Effector memory CD4-positive, alpha-beta T cell (primary cell): ENCODE measurements at places on chromosomes 7 and 10.
A peak's percentile ranks its signal among the peaks of the same experiment; 100 is the strongest.

DNA sequence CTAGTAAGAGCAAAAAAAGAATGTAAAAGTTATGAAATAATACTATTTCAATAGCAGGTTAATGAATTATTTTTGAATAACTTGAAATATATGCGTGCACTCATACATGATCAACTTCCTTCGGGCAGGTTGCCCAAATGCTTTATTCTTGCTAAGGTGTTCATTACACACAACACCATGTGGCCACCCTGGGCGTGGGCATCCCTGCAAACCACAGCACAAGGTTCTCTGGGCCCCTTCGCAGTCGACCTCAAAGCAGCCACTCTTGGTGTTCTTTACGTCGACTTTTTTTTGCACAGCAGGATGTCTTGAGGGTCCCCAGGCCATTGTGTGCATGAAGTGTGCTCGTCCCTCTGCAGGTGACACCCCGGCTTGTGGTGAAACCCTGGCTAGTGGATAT lies 300.7 kb upstream of the PITRM1 start:
- H3K27me3 ChIP-seq: no peaks in the 10 kb centered on the region
- no peak overlapping the region for H3K27ac ChIP-seq
- H3K4me1 ChIP-seq: peaks cover 17% of the 10 kb centered on the region
- no peak overlapping the region for H3K4me3 ChIP-seq
- DNase-seq: no peak
- no peaks in the 10 kb centered on the region for H3K36me3 ChIP-seq

- no peaks in the 10 kb centered on the region for H3K36me3 ChIP-seq
- no peaks in the 10 kb centered on the region for H3K4me1 ChIP-seq
- H3K27ac ChIP-seq: no peak overlapping the region
- no peak for DNase-seq
- no peaks in the 10 kb centered on the region for H3K27me3 ChIP-seq
- H3K4me3 ChIP-seq: no peak overlapping the region
These were observed 28.0 kb upstream of the HIBADH start for GRCh38 chr7:27690649-27691048.

- no peak for DNase-seq
- H3K4me1 ChIP-seq: no peaks in the 10 kb centered on the region
- H3K36me3 ChIP-seq: peaks cover 26% of the 10 kb centered on the region
- no peak overlapping the region for H3K4me3 ChIP-seq
- H3K27ac ChIP-seq: no peak overlapping the region
- H3K27me3 ChIP-seq: no peaks in the 10 kb centered on the region
These were observed 127.9 kb downstream of the NRF1 start for GRCh38 chr7:129739427-129739826.

- no peak for DNase-seq
- no peaks in the 10 kb centered on the region for H3K4me1 ChIP-seq
- H3K27ac ChIP-seq: no peak overlapping the region
- no peak overlapping the region for H3K4me3 ChIP-seq
- H3K27me3 ChIP-seq: no peaks in the 10 kb centered on the region
- H3K36me3 ChIP-seq: no peaks in the 10 kb centered on the region
These were observed 7.1 kb upstream of the KLF6 start for GRCh38 chr10:3791974-3792633.

- H3K27me3 ChIP-seq: no peaks in the 10 kb centered on the region
- DNase-seq: no peak
- H3K36me3 ChIP-seq: no peaks in the 10 kb centered on the region
These were observed 110.6 kb downstream of the RAB11FIP2 start for GRCh38 chr10:117936141-117936540.

DNA sequence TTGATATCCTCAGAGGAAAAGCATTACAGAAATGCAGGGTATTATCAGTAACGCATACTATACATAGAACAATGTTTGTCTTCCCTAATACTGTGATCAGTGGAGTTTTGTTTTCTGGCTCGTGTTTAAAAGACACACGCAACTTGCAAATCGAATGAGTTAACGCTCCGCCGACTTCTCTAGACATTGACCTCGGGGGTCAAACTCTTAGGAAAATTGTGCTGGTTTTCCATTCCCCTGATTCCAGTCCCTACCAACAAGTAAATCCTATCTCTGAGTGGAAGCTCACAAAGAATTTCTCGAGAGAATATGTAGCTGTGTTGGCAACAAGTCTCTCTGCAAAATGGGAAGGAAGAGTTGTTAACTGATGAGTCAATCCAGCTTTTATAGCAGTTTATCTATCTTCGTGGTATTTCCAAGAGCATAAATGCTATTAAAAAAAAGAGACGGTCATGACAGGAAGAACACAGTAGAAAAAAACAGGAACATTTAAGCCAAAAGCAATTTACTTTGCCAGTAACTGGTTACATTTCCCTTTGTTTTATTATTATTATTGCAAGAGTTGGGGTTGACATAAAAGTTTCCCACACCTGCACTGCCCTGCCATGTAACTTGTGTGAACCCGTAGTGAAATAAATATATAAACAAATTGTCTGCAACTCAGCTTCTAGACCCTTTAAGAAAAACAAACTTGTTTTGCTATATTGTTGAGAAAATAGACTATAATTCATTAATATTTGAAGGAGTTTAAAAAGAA lies 144.4 kb downstream of the ARID5B start:
- no peaks in the 10 kb centered on the region for H3K36me3 ChIP-seq
- H3K27ac ChIP-seq: peak overlapping the region; percentile 87
- no peak for DNase-seq
- peaks cover 41% of the 10 kb centered on the region for H3K4me1 ChIP-seq
